Stimulated activated CD4-positive, alpha-beta T cell treated with anti-CD3 and anti-CD28 coated beads, Interleukin-15, amount 100 ng/mL, for 1 hour (primary cell): ENCODE measurements at places on chromosomes 13 and 19.

DNA sequence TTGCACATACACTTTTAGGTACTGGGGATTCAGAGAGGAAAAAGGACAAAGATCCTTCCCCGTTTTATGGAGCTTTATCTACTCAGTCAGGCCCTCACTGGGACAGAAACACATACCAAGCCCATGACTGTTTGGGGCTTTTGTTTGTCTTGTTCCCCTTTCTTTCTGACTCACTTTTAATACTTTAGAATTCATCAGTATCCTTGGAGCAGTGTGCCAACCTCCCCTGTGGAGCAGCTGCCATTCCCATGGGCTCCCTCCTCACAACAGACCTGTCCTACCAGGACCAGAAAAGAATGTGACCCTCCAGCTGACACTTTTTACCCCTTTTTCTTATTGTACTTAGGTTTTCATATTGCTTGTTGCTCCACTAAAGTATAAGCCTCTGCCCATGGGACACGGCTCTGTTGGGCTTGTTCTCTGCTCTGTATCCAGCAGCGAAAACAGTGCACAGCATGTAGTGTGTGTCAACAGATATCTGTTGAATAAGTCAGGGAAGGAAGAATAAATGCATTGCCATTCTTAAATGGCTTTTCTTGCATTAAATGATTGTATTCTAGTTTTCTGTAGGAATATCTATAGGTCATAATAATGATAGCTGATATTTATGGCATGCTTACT is 431.1 kb downstream of the EFNB2 start:
- DNase-seq: no peak

DNA sequence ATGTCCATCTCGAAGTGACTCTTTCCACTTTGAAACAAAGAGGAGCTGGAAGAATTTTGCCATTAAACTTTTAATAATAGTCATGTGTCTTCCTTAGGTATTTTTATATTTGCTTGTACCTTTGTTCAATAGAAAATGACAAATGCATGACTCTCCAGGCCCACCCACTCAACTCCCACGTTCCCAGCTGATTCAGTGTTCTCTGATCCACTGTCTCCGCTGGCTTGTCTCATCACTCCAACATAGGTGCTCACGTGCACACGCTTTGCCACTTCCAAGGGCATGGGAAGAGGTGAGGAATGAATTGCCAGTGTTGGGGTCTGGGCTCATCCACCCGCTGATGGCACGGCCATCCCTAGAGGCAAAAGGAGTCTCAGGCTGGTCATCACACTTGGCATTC is 24.5 kb downstream of the RASL11A start:
- DNase-seq: peak; percentile 21

- no peak for DNase-seq
Measured at GRCh38 chr19:41350735-41351338, 2.9 kb downstream of the TGFB1 start.

DNA sequence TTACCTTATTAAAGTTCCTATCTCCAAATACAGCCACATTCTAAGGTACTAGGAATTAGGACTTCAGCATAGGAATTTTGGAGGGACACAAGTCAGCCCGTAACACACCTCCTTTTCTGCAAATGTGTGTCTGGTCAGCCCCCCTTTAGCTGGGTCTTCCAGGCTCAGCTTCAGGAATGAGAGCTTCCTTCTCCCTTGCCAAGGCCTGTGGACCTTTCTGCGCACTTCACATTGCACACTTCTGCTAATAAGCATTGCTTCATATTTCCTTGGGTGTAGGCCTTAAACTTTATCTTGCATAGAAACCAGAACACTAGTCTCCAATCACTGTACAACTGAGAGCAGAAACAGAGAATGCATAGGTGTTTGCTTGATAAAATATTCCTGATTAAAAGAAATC is 4.5 kb upstream of the STK24 start:
- no peak for DNase-seq

GRCh38 chr13:105363261-105364190 is 1171.9 kb downstream of the EFNB2 start:
- DNase-seq: no peak

- DNase-seq: peak; percentile 76
Measured at GRCh38 chr19:45882652-45883585, 3.0 kb downstream of the IRF2BP1 start.

DNA sequence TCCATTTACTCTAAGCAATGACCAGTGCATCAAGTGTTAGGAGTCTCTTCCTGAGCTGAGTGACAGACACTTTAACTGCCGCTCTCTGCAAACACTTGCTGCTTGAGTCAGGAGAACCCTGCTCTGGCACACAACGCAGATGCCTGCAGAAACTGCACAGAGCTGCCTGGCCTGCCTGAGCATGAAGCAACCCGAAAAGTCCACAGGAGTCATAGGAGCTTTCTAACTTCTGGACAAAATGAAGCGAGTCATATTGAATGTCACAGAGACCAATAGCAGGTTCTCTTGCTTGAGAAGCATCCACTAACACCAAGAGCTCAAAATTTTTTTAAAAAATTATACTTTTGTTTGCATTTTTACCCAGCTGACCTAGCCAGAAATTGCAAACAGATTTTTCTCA is 232.4 kb downstream of the LHFPL6 start:
- no peak for DNase-seq

DNA sequence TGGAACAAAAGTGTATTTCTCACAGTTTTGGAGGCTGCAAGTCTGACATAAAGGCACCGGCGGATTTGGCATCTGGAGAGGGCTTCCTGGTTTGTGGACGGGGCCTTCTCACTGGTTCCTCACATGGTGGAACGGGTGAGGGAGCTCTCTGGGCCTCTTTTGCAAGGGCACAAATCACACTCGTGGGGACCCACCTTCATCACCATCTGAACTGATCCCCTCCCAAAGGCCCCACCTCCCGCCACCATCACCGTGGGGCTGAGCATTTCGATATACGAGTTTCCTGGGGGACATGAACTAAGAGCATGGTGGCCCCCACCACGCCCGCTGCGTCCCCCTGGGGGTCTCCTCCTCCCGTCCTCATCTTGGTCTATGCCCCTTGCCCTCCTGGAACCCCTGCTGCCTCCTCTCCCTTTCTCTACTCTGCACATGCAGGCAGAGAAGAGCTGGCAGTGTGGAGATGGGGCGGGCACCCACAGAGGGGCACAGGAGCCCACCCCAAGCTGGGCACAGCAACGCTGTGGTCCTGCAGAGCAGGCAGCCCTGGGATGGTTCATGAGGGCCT is 20.8 kb upstream of the SPACA7 start:
- DNase-seq: no peak

DNA sequence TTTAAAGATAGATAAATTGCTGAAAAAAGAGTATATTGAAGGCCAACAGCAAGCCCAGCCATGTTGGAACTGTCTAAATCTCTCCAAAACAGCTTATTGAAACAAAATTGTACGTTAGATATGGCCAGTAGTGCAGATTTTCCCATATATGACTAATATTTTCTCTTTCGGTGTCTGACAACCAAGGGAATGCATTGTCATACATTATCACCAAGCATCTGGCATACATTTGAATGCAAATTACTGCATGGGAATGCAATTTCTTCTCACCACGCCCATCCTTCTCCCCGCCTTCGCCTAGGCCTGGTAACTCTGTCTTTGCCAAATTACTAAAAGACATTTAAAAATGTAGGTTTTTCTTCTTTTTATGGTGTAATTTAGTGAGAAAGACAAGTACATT is 32.5 kb upstream of the IRS2 start:
- no peak for DNase-seq

- DNase-seq: no peak
Measured at GRCh38 chr19:7783991-7784423, 21.0 kb downstream of the CLEC4M start.

GRCh38 chr13:39306639-39307589 is 268.7 kb downstream of the NHLRC3 start:
- no peak for DNase-seq

DNA sequence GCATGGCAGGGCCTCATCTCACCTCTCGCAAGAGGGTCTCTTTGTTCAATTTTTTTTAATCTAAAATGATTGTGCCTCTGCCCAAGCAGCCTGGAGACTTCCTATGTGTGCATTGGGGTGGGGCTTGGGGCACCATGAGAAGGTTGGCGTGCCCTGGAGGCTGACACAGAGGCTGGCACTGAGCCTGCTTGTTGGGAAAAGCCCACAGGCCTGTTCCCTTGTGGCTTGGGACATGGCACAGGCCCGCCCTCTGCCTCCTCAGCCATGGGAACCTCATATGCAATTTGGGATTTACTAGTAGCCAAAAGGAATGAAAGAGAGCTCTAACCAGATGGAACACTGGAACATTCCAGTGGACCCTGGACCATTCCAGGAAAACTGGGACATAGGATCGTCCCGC is 8.0 kb downstream of the FXYD3 start:
- no peak for DNase-seq

DNA sequence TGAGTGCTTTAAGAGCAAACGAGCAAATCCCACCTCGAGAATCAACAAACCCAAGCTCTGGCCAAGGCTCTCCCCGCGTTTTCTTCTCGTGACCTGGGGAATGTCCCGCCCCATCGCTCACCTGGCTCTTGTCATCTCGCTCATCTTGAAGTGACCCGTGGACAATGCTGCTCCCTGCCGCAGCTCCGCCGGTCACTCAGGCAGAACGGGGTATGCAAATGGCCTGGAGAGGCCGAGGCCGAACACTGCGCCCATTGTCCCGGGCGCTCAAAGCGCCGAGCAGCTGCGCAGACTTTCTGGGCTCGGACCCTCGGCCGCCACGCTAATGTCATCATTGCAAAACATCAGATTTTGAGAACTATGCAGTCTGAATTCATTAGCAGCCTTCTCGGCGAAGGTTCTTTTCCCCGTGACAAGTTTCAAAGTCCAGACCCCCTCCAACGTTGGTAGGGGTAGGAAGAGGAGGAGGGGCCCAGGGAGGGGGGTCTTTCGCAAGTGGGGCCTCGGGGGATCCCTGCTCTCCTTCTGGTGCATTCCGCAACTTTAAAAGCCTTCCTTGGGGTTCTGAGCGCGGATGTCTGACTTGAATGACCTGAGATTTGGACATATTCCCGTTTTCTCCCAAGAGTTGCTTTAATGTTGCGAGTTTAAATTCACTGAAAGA is 39.7 kb downstream of the SOX1 start:
- no peak for DNase-seq

DNA sequence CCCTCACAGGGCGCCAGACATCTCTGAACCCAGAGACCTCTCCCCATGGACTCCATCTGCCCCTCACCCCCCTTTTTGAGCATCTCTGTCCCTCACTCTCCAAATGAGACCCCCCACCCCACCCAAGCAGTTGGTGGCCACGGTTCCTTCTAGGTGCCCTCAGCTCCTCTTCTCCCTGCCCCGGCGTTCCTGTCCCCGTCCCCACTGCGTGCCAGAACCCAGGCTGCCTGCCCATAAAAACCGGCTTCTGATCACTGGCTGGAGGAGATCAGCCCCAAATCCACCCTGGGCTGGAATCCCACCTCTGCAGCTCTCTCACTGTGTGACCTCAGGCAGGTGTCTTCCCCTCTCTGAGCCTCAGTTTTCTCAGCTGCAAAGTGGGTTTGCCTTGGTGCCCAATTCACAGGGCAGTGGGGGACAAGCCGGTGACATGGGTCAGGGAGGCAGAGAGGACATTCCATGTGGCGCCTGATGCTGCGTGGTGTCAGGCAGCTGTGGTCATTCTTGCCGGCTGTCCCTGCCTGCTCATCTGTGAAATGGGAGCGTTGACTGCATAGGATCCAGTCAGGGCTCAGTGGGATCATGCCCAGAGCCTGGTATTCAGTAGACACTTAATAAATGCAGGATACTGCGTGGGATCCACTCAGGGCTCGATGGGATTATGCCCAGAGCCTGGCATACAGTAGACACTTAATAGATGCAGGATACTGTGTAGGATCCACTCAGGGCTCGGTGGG is 25.5 kb downstream of the SMIM24 start:
- DNase-seq: no peak

- DNase-seq: no peak
Measured at GRCh38 chr19:43438291-43439031, 23.8 kb downstream of the TEX101 start.

DNA sequence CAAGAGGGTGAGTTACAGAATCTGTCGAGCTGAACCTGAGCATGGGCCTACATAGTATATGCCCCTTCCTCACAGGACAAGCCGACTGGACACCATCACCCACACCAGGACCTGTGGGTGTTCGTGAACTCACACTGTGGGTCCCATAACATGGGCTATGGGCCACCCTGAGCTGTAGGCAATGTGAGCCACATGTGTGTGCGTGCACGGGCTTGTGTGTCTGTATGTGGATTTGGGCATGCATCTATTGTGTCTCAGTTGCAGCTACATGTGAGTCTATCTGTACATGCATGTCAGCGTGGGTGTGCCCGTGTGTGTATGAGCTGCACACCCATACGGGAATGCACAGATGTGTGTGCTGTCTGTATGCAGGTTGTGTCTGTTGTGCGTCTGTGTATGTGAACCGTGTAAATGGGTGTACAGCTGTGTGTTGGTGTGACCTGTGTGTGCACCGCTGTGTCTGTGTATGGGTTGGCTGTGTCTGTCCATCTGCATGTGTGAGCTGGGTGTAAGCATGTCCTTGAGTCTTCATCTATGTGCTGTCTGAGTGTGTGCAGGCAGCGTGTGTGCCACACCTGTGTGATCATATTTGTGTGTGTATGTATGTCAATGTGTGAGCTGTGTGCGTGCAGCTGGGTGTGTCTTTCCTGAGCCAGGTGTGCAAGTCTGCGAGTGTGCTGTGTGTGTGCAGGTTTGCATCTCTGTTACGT is 1.7 kb downstream of the NOTCH3 start:
- no peak for DNase-seq

DNA sequence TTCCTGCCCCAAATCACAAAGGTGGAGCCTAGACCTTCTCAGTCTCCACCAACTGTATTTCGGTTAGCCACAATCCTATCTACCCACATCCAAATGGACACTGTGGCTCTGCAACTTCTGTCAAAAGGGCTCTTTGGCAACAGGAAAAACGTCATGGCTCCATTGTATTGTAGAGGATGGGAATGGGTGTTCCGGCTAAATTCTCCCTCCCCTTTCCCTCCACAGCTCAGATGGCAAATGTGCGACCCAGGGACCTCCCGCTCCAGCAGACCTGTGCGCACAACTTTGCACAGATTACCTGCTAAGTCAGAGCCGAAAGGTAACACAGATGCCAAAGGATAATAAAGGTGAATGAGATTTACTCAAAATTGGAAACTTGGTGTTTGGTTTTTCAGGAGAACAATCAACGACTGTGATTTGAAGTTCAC is 968 bp upstream of the KL start:
- DNase-seq: no peak

GRCh38 chr13:50244713-50245574 is 229.7 kb downstream of the KCNRG start:
- DNase-seq: no peak

DNA sequence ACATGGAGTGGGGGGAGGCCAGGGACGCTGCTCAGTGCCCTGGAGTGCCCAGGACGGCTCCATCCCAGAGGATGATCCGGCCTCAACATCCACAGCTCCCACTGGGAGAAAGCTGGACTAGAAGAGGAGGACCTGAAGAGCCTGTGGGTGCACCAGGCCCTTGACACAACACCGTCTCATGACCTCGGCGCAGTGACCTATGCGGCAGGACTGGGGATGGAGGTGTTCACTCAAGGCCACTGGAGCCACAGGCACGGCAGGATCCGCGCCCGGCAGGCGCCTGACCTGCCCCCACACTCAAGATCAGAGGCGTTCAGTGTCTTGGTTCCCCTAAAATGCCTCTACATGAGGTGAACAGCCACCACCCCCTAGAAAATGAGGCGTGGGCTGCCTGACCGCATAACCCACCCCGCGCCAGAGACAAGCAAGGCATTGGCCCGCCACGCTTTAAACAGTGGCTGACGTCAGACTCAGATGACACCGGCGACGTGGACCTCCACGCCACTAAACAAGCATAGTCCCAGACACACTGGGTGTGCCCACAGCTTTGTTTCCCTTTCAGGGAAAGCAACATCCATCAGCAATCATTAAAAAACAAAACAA is 8.0 kb downstream of the SGTA start:
- no peak for DNase-seq
